ENCODE measurements at places on chromosomes 7 and 10. TPM values are rescaled to one million over a fixed set of nuclear protein-coding genes. Genes with fewer than 3 reads are reported as not detected.

The TRIM4 gene
- total RNA-seq: 38.3 TPM

The ABCC2 gene
- 0.33 TPM for total RNA-seq

The TMEM60 gene
- total RNA-seq: 22.1 TPM

The SSC4D gene
- 0.33 TPM for total RNA-seq

The CHPF2 gene
- 71.4 TPM for total RNA-seq

The MUC3A gene
- total RNA-seq: not detected

The ACBD7 gene
- 0.99 TPM for total RNA-seq

The MYL7 gene
- total RNA-seq: not detected

The MMP21 gene
- total RNA-seq: not detected

The LLCFC1 gene
- total RNA-seq: not detected

The CALCR gene
- total RNA-seq: not detected

The CYP2E1 gene
- 0.44 TPM for total RNA-seq

The TMEM229A gene
- total RNA-seq: not detected

The MSANTD7 gene
- 15.9 TPM for total RNA-seq

The PPP1R17 gene
- not detected for total RNA-seq

The MYO1G gene
- under 0.01 TPM for total RNA-seq

The PHYHIPL gene
- total RNA-seq: not detected

The ARHGEF35 gene
- total RNA-seq: 2.8 TPM

The SDK1 gene
- total RNA-seq: 22.8 TPM

The CYP2C9 gene
- not detected for total RNA-seq

The ZNF853 gene
- total RNA-seq: 1.5 TPM

The C10orf67 gene
- total RNA-seq: 0.44 TPM

The GNAI1 gene
- total RNA-seq: 37.1 TPM

The TLX1 gene
- not detected for total RNA-seq

The NAT16 gene
- total RNA-seq: not detected

The OPALIN gene
- not detected for total RNA-seq

The ATG9B gene
- total RNA-seq: under 0.01 TPM

The KIAA1549 gene
- total RNA-seq: 0.99 TPM

The ING3 gene
- total RNA-seq: 17.0 TPM

The SOSTDC1 gene
- 0.15 TPM for total RNA-seq

The NPTX2 gene
- total RNA-seq: not detected

The GDF2 gene
- total RNA-seq: not detected

The PTPRN2 gene
- 0.50 TPM for total RNA-seq

The BLVRA gene
- total RNA-seq: 67.6 TPM

The TECPR1 gene
- 29.5 TPM for total RNA-seq

The TMEM213 gene
- not detected for total RNA-seq

The TNS3 gene
- total RNA-seq: 27.5 TPM

The RAB19 gene
- total RNA-seq: not detected

The CNPY4 gene
- total RNA-seq: 37.7 TPM

The ECHS1 gene
- 94.0 TPM for total RNA-seq

The TMEM225B gene
- total RNA-seq: 0.50 TPM

The BMPER gene
- 11.2 TPM for total RNA-seq

The MDH2 gene
- total RNA-seq: 63.2 TPM

The CLRN3 gene
- not detected for total RNA-seq

The TET1 gene
- 4.7 TPM for total RNA-seq

The RASSF4 gene
- total RNA-seq: 15.1 TPM

The TUBB8 gene
- total RNA-seq: not detected

The TACR2 gene
- not detected for total RNA-seq

The NODAL gene
- not detected for total RNA-seq

The PTF1A gene
- total RNA-seq: not detected

The ACTR3C gene
- total RNA-seq: under 0.01 TPM

The DRGX gene
- not detected for total RNA-seq

The INA gene
- 0.99 TPM for total RNA-seq

The OR6B1 gene
- total RNA-seq: not detected

The VAX1 gene
- not detected for total RNA-seq

The LRRN3 gene
- total RNA-seq: 3.2 TPM

The CHST3 gene
- total RNA-seq: 15.4 TPM

Data from smooth muscle cell of trachea (primary cell).